ENCODE measurements at places on chromosomes 16 and 17. TPM values are rescaled to one million over a fixed set of nuclear protein-coding genes. Genes with fewer than 3 reads are reported as not detected.

SAMD14 gene
- total RNA-seq = 3.3 TPM

WNK4 gene
- 0.77 TPM for total RNA-seq

- no peaks in the 10 kb centered on the region for H3K36me3 ChIP-seq
- no peaks in the 10 kb centered on the region for H3K4me1 ChIP-seq
- H3K27me3 ChIP-seq = no peaks in the 10 kb centered on the region
Measured at GRCh38 chr17:56708220-56708558, 114.7 kb downstream of the NOG start.

APOH gene
- total RNA-seq = 3.9 TPM

KRTAP4-4 gene
- total RNA-seq = not detected

DNA sequence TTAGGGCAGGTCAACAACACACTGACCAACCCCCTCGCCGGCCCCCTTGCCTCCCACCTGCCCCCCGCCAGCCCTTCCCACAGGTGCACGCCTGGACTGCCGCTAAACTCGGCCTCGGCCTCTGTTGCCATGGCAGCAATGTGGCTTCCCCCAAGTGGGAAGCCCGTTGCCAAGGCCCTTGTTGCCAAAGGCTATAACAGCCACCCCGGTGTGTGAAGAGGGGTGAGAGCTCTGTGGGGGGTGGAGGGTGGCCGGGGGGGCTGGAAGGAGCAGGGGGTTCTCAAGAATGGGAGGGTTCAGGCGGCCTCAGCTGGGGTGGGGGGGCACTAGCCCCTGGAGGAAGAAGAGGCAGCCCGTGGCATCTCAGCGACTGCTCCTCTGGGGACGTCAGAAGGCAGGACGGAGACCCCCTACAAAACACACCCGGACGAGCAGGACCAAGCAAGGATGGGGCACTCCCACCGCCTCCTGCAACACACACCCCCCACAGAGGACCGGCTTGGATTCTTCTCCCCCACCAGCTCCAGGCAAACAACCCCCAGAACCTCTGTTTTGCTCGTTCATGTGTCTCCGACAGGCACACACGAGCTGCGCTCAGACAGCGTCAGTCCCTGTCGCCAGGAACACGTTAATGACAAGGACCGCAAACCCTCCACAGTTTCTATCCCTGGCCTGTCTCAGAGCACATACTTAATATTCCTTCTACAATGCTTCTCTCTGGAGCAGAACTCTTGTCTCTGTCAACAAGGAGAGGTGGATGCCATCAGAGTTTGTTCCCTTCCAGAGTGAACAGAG lies 55.7 kb downstream of the ABR start:
- H3K27me3 ChIP-seq = peaks cover 8% of the 10 kb centered on the region
- peaks cover 6% of the 10 kb centered on the region for H3K4me1 ChIP-seq
- H3K27ac ChIP-seq = no peak overlapping the region
- H3K36me3 ChIP-seq = peaks cover 2% of the 10 kb centered on the region
- DNase-seq = no peak

GRCh38 chr17:82262344-82262743 lies 11.2 kb downstream of the CSNK1D start:
- no peak overlapping the region for H3K27ac ChIP-seq
- no peak overlapping the region for H3K4me3 ChIP-seq
- H3K4me1 ChIP-seq = peaks cover 6% of the 10 kb centered on the region
- peaks cover 72% of the 10 kb centered on the region for H3K36me3 ChIP-seq
- DNase-seq = no peak

DNA sequence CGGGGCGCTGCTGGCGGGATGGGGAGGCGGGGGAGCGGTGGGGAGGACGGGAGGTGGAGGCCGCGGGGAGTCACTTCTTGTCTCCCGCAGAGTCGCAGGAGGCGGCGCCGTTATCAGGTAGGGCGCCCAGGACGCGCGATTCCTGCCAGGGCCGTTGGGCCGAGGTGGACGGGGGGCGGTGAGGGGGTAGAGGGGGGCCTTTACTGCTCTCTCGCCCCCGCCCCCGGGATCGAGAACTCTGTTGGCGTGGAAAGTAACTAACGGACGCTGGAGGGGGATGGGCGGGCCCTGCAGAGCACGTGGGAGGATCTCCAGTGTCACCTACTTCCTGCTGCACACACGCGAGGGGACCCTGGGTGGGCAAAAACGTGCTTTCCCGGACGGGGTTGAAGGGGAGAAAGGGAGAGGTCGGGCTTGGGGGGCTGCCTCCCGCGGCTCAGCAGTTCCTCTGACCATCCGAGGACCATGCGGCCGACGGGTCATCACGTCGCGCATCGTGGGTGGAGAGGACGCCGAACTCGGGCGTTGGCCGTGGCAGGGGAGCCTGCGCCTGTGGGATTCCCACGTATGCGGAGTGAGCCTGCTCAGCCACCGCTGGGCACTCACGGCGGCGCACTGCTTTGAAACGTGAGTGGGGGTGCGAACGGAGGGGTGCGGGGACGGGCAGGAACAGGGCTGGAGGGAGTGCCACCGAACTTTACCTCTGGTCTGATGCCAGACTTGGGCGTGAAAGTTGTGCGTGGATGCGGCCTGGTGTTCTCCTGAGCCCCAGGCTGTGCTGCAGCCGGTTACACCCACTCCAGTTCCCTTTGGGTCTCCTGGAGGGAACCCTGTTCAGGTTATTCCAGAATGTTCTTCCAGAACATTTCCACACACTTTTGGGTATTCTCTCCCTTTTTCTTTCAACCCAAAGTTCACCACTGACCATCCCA lies 569 bp downstream of the PRSS21 start:
- DNase-seq = no peak
- no peak overlapping the region for H3K27ac ChIP-seq
- no peaks in the 10 kb centered on the region for H3K4me1 ChIP-seq
- H3K36me3 ChIP-seq = no peaks in the 10 kb centered on the region
- peaks cover 6% of the 10 kb centered on the region for H3K27me3 ChIP-seq

DNA sequence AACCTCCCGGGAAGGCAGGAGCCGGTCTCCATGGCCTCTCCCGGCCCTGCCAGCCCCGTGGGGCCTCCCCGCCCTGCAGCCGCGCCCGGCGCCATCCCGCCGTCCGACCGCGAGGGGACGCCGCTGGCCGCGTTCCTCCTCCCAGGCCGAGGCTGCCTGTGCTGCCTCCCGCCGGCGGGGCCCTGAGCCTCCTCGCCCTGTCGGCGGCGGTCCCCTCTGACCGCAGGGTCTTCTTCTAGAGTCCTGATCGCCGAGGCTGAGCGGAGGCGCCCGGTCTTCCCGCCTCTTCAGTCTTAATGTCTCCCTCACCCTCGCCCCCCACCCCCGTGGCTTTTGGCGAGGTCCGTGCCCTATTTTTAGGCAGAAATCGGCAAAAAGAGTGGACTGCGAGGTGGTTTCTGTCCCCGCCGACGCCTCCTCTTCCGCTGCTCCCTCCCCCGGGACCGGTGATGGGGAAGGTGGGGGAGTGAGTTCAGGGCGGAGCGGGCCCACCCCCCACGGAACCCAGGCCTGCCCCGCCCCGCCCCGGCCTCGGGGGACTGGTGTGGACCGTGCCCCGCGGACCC lies 794 bp upstream of the CPNE7 start:
- peaks cover 21% of the 10 kb centered on the region for H3K4me1 ChIP-seq
- H3K36me3 ChIP-seq = no peaks in the 10 kb centered on the region
- H3K4me3 ChIP-seq = no peak overlapping the region
- DNase-seq = peak; percentile 49
- no peak overlapping the region for H3K27ac ChIP-seq
- peaks cover 36% of the 10 kb centered on the region for H3K27me3 ChIP-seq

TMEM235 gene
- 0.97 TPM for total RNA-seq

DNA sequence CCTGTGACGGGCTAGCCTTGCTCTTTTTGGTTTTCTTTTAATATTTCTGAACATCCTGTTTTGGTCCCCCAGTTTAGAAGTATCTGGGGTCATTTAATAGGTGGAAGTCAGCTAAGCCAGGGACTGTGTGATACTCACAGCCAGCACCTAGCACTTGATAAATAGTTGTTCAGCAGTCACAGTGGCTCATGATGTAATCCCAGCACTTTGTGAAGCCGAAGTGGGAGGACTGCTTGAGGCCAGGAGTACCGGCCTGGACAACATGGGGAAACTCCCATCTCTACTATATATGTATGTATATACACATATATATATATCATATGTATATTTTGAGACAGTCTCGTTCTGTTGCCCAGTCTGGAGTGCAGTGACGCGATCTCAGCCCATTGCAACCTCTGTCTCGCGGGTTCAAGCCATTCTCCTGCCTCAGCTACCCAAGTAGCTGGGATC lies 1.8 kb upstream of the ZNRF1 start:
- peaks cover 37% of the 10 kb centered on the region for H3K4me1 ChIP-seq
- H3K36me3 ChIP-seq = no peaks in the 10 kb centered on the region

DNA sequence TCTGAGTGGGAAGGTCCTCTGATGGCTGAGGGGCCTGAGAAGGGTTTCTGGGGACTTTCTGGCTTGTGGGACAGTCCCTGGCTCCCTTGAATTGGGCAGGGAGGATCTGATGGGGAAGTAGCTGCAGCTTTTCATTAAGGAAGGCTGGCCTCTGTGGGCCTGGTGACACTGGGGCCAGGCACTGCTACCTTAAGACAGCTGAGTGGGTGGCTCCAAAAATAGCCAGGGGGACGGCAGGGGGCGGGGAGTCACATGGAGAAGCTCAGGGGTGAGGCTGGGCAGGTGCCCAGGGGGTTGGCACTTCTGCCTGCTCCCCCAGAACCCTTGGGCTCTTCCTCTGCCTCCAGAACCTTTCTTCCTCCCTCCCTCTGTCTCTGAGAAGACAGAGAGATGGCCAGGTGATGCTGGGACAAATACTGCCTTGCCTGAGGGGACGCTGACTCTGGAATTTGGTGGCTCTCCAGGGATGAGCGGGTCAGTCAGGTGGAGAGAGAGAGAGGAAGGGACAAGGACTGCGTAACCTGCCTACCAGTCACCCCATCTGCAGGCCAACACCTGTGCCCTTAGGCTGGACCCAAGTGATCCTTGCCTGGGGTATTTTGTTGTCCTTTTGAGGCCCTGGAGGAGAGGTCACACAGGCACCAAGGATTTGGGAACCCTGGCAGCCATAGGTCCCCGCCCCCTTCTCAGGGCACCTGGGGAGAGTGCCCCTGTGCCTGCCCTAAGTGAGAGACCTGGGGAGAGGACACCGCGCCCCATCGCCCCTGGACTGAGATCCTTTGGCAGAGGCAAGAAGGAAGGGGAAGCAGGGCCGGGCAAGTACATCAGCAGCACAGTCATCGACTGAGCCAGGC lies 1.7 kb upstream of the SGCA start:
- no peak overlapping the region for H3K27ac ChIP-seq
- no peak overlapping the region for H3K4me3 ChIP-seq
- H3K36me3 ChIP-seq = no peaks in the 10 kb centered on the region

PERCC1 gene
- 0.57 TPM for total RNA-seq

GRCh38 chr16:49914657-49915056 lies 58.7 kb upstream of the ZNF423 start:
- no peak for DNase-seq
- H3K4me3 ChIP-seq = no peak overlapping the region
- no peaks in the 10 kb centered on the region for H3K36me3 ChIP-seq
- no peaks in the 10 kb centered on the region for H3K4me1 ChIP-seq
- no peaks in the 10 kb centered on the region for H3K27me3 ChIP-seq

DNA sequence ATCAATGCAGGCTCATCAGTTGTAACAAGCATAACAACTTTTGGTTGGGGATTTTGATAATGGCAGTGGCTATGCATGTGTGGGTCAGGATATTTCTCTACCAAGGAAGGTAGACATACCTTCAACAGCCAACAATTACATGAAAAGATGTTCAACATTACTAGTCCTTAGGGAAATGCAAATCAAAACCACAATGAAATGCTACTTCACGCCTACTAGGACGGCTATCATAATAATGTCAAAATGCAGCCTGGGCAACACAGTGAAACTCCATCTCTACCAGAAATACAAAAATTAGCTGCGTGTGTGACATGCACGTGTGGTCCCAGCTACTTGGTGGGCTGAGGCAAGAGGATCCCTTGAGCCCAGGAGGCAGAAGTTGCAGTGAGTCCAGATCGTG lies 7.3 kb upstream of the SLC5A10 start:
- H3K27me3 ChIP-seq = no peaks in the 10 kb centered on the region
- H3K36me3 ChIP-seq = no peaks in the 10 kb centered on the region
- no peaks in the 10 kb centered on the region for H3K4me1 ChIP-seq
- no peak overlapping the region for H3K4me3 ChIP-seq

- H3K27me3 ChIP-seq = no peaks in the 10 kb centered on the region
- peak; percentile 16 for DNase-seq
- H3K27ac ChIP-seq = no peak overlapping the region
- H3K4me3 ChIP-seq = no peak overlapping the region
Measured at GRCh38 chr16:14131774-14132695, 60.9 kb downstream of the MRTFB start.

DNA sequence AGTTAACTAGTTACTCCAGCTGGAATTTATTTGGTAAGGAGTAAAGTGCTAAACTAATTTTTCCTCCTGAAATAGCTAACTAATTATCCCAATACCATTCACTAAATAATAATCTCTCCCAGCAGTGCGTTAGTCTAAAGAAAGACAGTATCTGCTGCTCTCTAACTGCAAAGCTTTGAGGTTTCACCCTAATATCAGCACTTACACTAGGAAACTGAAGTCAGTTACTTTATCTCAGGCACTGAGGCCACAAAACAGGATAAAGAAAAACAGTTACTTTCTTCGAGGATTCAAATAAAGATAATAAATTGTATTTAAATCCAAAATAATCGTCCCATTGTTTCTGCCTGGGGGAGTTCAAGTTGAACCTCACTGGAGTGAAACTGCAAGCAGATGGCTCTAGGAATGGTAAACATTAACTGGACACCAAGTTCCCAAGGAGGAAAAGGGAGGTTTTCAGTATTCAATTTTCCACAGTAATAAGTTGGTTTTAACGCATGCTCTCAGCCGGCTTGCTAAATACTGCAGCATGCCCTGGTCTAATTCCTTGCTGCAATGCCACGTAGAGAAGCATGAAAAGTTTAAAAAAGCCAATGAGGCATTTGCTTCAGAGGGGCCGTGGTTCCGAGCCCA lies 20.0 kb upstream of the FOXJ1 start:
- no peaks in the 10 kb centered on the region for H3K36me3 ChIP-seq
- no peak for DNase-seq
- H3K27me3 ChIP-seq = no peaks in the 10 kb centered on the region
- H3K4me1 ChIP-seq = no peaks in the 10 kb centered on the region
- H3K4me3 ChIP-seq = no peak overlapping the region

DNA sequence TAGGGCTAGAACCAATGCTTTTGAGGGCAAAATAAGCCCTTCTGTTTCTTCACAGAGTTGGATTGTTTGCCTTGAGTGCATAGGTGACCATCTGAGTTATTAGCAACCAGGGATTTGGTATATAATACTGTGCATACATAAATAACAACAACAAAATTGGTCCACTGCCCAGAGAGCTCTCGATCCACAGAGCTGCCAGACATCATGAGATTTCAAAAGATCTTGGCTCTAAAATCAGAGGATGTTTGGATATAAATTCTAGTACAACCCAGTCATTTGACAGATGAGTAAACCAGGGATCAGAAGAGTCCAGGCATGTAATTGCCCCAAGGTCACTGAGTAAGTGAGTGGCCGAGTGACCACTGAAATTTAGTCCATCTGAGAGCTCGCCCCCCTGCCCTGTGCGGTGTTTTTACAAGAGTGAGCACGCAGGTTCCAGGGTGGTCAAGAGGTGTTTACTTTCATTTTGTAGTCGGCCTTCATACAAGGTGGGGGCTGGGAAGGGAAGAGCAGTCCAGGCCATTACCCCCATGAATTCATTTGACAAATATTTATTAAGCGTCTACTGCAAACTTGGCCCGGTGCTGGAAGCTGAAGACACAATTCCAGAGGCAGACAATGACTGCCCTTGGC lies 1.8 kb upstream of the MT2A start:
- no peaks in the 10 kb centered on the region for H3K27me3 ChIP-seq
- peak; percentile 98 for DNase-seq
- H3K27ac ChIP-seq = peak overlapping the region; percentile 97
- no peak overlapping the region for H3K4me3 ChIP-seq
- H3K36me3 ChIP-seq = no peaks in the 10 kb centered on the region

CCDC200 gene
- 1.4 TPM for total RNA-seq

GRCh38 chr16:81740169-81740568 lies 38.9 kb upstream of the PLCG2 start:
- H3K4me1 ChIP-seq = peaks cover 4% of the 10 kb centered on the region
- no peaks in the 10 kb centered on the region for H3K36me3 ChIP-seq
- H3K4me3 ChIP-seq = no peak overlapping the region
- no peaks in the 10 kb centered on the region for H3K27me3 ChIP-seq
